ENCODE measurements at places on chromosomes 7 and 10. TPM values are rescaled to one million over a fixed set of nuclear protein-coding genes. Genes with fewer than 3 reads are reported as not detected.

Gene FAM237B
- total RNA-seq = not detected

Gene FAM24B
- 2.3 TPM for total RNA-seq

DNA sequence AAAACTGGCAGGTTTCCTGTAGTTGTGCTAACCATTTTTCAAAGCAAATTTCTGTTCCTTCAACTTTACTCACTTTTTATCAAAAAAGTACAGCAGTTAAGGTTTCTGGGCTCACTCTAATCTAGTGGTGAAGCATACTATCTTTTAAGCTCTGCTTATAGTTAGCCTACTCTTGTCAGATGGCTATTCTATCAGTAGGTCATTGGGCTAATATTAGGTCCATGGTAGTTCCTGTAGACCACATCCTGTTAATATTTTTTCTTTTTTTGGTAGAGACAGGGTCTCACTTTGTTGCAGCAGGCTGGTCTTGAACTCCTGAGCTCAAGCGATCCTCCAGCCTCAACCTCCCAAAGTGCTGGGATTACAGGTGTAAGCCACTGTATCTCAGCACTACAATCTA lies 27.9 kb upstream of the NRCAM start:
- no peak for DNase-seq

- no peak for DNase-seq
Observed at GRCh38 chr7:12607134-12607533, 36.6 kb downstream of the SCIN start.

- DNase-seq = no peak
Observed at GRCh38 chr7:42511027-42511426, 274.0 kb upstream of the GLI3 start.

DNA sequence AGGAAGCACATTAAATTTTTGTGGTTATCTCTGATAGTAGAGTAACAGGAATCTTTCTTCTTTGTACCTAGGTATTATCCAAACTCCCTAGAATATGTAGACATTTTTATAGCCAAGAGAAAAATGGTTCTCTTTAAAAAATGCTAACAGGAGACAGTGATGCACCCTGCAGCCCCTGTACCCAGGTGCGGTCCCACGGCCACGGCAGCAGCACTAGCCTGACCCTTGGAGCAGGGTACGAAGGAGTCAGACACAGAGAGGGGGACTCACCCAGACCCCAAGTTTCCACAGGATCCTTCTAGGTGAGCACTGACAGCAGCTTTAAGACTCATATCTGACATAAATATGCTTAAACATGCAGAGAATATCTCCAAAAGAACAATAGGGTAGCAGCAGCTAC lies 60.4 kb downstream of the NUDCD3 start:
- DNase-seq = no peak
